ENCODE measurements at places on chromosomes 3 and 15.

DNA sequence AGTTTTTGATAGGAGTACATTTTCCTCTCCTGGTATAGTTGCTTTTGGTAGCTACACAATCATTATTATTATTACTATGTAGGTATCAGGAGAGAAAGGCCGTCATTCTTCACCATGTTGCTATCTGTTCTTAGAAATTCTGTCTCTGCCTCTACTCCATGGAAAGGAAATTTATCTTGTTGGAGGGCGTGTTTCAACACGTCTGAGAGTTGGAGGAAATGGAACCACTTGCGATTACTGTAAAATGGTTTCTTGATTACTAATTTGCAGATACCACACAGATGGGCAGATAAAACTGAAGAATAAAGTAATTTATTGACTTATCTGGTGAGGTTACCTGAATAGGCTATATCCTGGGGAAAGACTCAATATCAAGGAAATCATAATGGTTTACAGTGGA, 488.4 kb downstream of the NR2F2 start:
- no peak for ATAC-seq

DNA sequence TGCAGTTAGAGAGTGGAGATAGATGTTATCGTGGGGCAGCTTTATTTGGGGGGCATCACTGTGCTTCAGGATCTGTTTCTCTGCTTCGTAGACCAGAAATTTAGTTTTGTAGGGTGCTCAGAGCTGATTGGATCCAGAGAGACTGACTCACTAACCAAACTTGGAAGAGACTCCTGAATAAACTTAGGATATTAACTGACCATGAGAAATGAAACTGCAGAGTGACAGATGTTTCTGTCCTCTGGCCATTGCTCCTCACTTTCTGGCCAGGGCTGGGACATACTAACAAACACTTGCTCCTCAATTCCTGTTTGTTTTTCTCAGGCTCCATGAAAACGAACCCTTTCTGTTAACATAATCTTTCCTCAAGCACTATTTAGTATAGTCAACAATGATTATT, 4.3 kb downstream of the ZNF592 start:
- ATAC-seq: no peak

DNA sequence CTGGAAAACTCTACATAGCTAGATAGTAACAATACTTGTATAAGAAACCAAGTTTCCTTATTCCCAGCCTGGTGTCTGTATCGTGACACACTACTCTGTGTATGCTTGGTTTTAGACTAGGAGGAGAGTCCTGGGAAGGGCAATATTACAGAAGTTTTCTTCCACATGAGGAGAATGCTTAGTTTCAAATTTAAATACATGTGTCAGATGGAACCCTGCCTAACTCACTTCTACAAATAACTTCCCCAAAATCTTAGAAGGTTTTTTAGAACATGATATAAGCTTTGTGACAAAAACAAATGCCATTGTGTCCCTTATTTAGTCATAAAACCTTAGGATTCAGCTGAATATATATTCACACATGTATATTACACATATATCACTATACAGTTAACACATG, 7.2 kb upstream of the IL20RB start:
- no peak for ATAC-seq

DNA sequence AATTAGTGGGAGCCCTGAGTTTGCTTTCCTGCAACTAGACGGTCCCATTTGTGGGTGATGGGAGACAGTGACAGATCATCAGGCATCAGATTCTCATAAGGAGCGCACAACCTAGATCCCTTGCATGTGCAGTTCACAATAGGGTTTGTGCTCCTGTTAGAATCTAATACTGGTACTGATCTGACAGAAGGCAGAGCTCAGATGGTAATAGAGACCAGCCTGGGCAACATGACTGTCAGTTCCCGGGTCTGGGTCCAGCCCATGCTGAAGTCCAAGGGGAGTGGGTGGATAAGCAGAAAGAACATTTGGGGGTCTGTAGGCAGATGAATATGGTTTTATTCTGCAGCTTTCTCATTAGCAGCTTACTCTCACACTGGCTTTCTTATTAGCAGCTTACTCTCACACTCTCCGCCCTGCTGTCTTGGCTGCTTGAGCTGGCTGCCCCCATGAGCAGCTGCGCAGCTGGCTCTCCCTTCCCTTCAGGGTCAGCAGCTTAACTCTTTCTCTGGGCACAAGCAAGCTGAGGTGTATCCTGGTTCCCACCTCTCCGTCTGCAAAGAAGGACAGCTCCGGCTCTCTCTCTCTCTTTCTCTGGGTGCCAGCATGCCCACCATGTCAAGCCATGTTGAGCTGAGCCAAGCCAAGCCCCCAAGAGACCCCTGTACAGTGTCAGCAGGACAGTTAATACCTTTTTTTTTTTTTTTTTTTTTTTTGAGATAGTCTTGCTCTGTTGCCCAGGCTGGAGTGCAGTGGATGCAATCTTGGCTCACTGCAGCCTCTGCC, 46.5 kb downstream of the KLHDC8B start:
- ATAC-seq: peak; percentile 45

DNA sequence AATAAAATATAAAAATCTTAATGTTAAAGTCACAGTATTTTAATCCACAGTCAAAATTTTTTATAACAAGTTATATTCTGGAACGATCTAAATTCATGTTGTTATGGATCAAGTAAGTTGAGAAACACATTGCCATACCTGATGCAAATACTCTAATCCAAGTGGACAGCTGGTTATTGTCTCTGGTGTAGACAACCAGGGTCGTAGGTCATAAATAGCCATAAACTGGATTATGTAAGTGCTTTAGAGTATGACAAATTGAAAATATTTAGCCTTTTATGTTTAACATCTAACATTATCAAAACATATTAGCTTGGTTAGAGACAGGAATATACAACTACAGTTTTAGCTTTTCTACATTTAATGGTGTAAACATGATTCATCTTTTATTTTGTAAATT, 53.0 kb downstream of the PLSCR2 start:
- ATAC-seq: no peak

GRCh38 chr3:115658337-115659181, 35.2 kb downstream of the GAP43 start:
- peak; percentile 95 for ATAC-seq

DNA sequence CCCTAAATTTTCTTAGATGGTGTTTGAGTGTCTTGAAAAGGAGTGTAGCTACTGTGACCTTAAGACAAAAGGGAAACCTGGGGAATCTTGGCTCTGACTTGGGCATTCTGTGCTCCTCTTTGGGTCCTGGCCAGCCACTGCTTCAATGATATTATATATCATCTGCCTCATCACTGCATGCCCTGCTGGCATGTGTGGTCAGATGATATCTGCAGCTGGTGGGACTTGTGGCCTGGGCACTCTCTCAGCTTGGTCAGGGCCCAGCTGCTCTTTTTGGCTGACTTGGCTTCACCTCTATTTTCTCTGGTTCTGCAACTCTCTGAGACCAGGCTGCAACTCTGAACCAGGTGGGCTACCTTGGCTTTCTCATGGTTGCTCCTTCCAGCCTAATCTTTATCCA, 446.1 kb upstream of the RARB start:
- no peak for ATAC-seq

All from gastroesophageal sphincter (tissue), 4 donors.